D341Med (cell line): ENCODE measurements at places on chromosomes 16 and 17.

- no peak for DNase-seq
Observed at GRCh38 chr17:62179525-62180161, 114.6 kb upstream of the MED13 start.

DNA sequence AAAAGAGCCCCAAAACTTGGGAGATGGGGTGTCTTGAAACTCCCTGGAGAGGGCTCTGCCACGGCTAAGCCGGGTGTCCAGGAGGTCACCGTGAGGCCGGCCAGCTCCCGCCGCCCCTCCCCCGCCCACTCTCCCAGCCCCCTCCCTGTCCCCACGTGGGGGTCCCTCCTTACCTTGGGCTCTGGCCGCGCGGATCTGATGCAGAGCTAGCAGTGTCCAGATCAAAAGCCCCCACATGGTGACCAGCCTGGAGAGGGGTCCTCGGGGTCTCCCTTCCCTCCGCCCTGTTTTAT lies 447 bp downstream of the SDK2 start:
- DNase-seq, result no peak

DNA sequence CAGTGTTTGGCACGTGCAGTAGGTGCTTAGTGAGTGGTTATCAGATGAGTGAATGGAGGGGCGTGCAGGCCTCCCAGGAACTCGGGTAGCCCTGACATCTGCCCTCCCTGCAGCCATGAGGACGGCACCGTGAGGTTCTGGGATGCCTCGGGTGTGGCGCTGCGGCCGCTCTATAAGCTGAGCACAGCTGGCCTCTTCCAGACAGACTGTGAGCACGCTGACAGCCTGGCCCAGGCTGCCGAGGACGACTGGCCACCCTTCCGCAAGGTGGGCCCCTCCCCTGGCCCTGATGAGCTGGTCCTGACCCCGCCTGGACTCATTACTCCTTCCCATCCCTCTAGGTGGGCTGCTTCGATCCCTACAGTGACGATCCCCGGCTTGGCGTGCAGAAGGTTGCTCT lies 11.1 kb downstream of the LLGL1 start:
- DNase-seq, result no peak

DNA sequence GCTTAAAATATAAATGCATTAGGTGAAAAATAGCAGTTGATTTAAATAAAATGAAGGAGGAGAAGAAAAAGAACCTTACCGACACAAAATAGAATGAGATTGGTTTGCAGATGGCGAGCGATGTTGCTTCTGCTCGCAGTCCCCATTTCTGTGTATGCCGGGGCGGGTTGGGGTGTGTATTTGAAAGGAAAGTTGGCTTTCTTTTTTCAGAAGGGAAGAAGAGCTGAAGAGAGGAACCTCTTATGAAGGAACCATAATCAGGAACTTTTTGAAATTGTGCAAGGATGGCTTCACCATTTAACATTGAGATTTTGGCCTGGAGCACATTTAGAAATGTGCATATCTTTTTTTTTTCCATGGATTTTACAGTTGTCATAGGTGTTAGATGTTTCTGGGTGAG lies at the start of gene IGSF6:
Gene IGSF6 (minus strand): TSS at position 156 of the 400 bp plus-strand sequence. CDS start 10 bp downstream, at position 146.
- no peak for DNase-seq

DNA sequence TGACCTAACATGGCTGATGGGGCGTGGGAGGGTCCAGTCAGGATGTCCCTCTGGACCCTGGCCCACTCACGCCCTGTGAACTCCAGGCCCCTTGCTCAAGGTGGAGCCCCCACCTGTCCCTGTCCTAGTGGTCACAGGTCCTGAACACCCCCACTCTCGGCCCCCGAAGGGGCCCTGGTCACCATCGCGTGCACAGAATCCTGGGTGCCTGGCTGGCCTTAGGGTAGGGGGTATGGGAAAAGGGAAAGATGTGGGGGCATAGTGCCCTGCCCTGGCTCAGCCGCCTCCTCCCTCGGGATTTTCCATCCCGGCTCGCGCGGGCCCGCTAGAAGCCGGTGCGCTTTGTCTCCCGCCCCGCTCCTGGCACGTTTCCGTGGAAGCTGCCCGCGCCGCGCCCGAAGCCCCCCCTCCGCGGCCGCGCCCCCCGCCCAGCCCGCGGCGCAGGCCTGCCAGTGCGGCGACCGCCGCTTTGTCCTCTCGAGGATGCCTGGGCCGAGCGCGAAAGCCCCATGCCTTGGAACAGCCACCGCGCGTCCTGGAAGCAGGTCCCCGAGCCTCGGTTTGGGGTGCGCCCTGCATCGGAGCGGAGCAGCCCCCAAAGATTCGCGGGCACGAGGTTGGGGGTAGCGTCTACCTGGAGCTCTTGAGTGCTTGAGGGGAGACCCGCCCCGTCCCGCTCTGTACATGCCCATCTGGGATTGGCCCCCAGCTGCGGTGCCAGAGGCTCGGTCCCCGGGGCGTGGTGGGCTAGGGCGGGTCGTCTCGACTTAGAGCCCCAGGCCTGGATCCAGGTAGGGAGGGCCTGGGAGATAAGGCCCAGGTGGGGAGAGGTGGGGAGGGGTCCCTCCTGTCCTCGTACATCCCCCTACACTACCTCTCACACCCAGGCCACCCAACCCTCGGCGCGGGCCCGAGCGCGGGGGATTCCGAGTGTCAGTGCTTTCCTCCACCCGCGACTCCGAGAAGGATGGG lies 1.3 kb downstream of the SMPD3 start:
- peak; percentile 55 for DNase-seq

GRCh38 chr17:74215342-74215727 lies 2.0 kb downstream of the TTYH2 start:
- no peak for DNase-seq

- peak; percentile 86 for DNase-seq
Observed at GRCh38 chr17:58083491-58084316, 485 bp downstream of the DYNLL2 start.

- no peak for DNase-seq
Observed at GRCh38 chr16:80993307-80993706, 13.4 kb downstream of the CMC2 start.

DNA sequence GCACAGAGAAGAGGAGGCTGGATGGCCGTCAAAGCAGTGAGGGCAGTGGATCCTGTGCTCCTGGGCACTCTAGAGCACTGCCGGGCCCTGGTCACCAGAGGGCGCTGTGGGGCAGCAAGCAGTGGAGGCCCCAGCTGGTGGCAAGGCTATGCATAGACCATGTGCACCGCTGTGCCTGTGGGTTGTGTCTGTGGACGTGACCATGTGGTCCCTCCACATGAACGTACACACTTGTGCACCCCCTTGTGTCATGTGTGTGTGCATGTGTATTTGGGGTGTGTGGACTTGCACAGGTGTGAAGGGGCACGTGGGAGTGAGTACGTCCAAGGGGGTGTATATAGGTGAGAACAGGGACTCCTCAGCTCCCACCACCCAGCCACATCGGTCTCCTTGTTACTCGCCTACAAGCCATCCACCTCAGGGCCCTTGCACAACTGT lies 4.4 kb upstream of the MAP2K3 start:
- peak; percentile 90 for DNase-seq

GRCh38 chr16:17469011-17469740 lies 1.6 kb downstream of the XYLT1 start:
- DNase-seq, result no peak

- no peak for DNase-seq
Observed at GRCh38 chr16:53757971-53758609, 54.1 kb downstream of the FTO start.

DNA sequence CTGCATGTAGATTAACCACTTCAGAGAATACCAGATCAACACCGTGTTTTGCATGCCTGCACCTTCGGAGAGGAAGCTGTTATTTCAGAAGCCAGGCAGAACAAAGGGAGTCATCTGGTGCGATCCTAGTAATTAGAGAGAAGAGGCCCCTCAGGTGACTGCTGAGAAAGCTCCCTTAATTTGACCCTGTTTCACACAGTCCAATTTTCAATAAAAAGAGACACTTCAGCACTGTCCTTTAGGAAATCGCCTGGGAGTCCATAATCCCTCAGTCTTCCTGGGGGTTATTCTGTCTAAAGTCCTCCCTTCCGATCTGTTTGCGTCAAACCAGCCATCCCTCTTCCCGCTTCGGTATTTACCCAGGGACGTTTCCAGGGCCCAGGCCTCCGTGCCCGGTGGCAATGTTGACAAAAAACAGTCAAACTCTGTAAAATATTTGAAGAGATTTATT lies 23.4 kb upstream of the TNRC6C start:
- DNase-seq, result no peak

GRCh38 chr16:75621170-75621477 lies 2.0 kb downstream of the ADAT1 start:
- peak; percentile 32 for DNase-seq

- DNase-seq, result no peak
Observed at GRCh38 chr17:35791681-35792350, 3.6 kb downstream of the MMP28 start.

DNA sequence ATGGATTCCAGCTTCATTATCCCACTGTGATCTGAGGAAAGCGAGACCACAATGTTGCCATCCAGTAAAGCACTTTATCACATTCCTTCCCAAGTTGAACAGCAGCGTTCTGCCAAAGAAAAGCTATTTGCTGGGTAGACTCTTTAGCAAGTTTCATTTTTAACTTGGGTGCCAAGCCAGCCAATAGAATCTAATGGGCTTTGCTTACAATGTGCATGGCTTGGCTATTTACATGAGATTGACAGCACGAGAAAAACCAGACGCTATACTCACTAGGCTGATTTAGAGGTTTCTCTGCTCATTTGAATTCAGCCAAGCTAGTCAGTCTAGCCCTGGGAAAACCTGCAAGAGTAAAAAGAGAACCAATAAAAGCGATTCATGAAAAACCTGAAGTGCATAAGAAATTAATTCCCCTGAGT lies 108.9 kb downstream of the CDH13 start:
- no peak for DNase-seq

DNA sequence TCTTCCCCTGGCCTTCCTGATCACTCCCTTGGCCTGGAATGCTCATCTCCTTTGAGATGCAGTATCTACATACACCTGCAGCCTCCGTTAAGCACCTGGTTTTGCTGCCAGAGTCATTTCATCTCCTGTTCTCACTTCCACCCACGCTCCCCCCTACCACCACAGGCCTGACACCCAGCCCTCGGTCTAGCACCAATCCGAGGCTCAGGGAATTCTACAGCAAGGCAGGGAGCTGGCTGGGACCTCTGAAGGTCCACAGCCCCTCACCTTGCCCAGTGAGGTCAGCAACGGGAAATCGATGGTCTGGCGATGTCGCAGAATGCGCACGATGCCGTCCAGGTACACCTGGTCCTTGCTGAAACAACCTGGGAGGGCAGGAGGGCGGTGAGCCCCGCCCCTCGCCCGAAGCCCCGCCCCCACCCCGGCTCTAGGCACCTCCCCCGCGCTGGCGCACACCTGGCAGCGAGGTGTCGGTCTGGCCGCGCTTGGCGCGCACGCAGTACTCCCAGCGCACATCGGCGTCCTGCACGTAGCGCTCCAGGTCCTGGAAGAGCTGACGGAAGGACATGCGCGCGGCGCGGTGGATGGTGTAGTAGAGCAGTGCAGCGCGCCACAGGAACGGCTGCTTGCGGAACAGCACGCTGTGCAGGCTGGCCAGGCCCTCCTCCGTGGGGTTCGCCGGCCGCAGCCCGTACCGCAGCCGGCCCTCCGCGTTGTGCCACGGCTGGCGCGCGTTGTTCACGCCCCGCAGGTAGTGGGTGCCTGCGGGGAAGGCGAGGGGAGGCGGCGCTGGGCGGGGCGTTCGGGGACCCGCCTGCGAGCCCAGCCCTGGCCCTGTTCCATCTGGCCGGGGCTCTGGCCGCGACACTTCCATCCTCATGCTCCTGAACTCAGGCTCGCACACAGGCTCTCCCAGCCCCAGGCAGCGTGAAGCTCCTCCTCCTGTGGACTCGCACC lies 5.7 kb downstream of the MATCAP1 start:
- DNase-seq, result no peak

DNA sequence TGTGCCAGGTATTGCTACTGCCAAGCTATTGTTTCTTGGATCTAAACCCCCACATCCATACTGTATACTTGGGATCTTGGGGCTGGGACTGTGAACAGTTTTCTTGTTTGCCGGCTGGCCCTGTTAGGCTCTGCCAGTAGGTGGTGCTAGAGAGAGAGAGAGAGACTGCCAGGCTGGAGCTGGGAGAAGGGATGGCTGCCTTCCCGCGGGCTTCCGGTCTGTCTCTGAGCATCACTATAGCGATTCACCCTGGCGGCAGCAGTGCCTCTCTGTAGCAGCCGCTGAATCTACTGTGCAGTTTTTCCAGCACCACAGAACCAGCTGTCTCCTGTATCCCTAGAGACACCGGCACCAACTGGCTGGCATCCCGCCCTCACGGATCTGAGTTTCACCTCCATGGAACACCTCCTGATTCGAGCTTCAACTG lies 201.2 kb downstream of the UTP18 start:
- peak; percentile 91 for DNase-seq

- DNase-seq, result no peak
Observed at GRCh38 chr16:52440248-52440647, 106.7 kb downstream of the TOX3 start.

DNA sequence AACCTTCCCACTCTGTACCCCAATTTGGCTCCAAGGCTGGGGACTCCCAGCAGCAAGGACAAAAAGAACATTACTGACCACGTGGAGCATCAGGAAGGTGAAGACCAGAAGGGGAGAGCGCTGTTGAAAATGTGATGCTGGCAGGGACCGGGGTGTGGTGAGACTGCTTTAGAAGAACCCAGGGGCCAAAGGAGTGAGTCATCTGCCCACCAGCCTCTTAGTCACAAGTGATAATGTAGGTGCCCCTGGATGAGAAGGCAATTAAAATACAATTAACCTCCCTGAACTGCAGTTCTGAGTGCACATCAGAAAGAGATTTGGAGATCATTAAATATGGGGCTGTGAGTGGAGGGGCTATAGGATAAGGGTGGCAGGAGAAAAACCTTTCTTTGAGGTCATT lies 366.6 kb upstream of the CCL2 start:
- DNase-seq, result no peak

- DNase-seq, result peak; percentile 68
Observed at GRCh38 chr17:18377437-18378204, at the start of gene EVPLL. Gene EVPLL (plus strand): TSS chr17:18377778. CDS start chr17:18380938, 3,160 bp downstream.
